ENCODE measurements at places on chromosomes 13 and 19. TPM values are rescaled to one million over a fixed set of nuclear protein-coding genes. Genes with fewer than 3 reads are reported as not detected.
A peak's percentile ranks its signal among the peaks of the same experiment; 100 is the strongest.

- peak; percentile 79 for DNase-seq
Observed at GRCh38 chr19:12792051-12792852, 966 bp downstream of the JUNB start.

ODAD3 gene
- 2.1 TPM for total RNA-seq

- DNase-seq, result no peak
Observed at GRCh38 chr13:25295228-25295627, 6.2 kb upstream of the NUP58 start.

DNA sequence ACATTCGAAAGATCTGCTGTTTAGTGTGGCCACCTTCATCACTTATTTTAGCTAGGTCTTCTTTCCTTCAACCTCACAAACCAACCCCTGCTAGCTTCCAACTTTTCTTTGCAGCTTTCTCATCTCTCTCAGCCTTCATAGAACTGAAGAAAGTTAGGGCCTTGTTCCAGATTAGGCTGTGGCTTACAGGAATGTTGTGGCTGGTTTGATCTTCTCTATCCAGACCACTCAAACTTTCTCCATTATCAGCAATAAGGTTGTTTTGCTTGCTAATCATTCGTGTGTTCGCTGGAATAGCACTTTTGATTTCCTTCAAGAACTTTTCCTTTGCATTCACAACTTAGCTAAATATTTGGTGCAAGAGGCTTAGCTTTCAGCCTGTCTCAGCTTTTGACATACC is 44.7 kb downstream of the CARS2 start:
- no peak for DNase-seq

Measured in left lung (tissue), 14 donors.